ENCODE measurements at places on chromosomes 1 and 21.
A peak's percentile ranks its signal among the peaks of the same experiment; 100 is the strongest.

GRCh38 chr1:119285482-119285881 is 83.1 kb upstream of the HAO2 start:
- peak; percentile 77 for DNase-seq

GRCh38 chr21:31928656-31929055 is 55.8 kb downstream of the HUNK start:
- DNase-seq, result no peak

DNA sequence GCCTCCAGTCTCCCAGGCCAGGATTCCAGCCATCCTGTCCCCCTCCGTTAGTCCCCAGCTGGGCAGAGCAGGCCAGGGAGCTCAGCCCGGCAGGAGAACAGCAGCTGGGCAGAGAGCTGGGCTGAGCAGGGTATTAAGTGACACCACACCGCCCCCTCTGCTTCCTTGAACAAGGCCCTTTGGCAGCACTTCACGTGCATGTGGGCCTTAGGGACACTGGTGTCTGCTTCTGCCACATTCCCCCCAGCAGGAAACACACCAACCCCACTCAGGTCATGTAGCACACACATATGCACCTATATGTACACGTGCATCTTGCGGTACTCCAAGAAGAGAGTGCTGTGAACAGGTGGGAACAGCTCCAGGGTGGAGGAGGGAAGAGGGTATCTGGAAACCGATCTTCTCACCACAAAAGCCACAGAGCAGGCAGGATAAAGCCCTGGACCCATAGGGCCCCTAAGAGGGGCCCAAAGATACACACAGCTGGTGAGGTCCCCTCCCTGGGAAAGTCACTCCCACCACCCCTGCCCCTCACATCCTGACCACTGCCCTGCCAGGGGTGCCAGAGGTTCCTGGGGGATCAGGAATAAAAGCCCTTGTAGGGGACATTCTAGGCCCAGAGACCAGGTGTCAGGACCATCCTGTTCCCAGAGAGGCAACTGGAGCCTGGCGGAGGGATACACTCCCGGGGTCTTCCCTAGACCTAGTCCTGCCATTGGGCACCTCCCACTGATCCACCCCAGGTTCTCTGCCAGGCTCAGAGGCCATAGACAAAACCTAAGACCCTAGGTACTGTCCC is 4.5 kb downstream of the EPHA2 start:
- no peak for DNase-seq

DNA sequence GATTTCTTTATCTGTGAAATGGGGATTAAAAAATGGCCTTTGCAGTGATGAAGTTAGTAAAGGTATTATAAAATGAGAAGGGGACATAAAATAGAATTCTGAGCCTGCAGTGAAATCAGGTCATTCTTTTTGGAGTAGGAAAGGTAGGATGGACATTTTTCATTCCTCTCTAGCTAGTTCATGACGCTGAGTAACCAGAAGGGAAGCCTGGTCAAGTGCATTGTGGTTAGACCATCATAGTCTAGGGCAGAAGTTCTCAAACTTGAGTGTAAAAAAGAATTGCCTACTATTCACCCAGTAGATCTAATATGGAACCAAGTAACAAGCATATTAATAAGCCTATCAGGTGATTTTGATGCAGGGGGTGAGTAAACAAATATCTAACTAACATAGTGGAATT is 50.8 kb downstream of the TGFB2 start:
- peak; percentile 31 for DNase-seq

GRCh38 chr1:8943498-8944405 is 1.9 kb upstream of the CA6 start:
- no peak for DNase-seq

DNA sequence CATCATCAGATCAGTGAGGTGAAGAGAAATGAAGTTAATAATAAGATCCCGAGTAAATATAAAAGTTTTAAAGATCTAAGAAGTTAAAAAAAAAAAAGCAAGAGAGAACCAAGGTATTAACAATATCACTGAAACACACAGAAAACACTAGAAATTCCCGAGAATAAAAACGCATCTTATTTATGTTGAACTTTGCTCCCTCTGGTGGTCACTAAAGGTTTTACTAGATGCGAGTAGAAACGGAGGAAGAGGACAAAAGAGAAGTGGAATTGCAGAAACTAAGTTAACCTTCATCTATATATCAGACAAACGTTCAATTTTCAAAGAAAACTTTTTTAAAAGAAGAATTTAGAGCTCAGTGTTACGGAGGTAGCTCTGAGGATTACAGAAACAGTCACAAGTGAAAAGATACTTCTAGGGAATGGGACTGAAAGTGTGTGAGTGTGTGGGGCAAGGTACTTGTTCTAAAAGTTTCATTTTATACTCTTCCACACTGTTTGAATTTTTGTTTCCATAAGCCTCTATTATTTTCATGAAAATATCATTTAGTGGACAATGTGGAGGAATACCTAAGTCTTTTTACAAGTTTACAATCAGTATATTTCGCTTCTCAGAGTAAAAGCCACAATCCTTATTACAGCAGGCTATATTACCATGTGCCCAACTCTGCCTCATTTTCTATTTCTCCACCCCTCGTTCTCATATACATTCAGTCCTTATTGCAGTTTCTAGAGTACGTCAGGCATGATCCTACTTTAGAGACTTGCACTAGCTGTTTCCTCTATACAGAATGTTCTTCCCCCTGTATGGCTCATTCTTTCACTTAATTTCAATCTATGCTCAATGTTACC is 19.7 kb downstream of the ACBD6 start:
- peak; percentile 41 for DNase-seq

GRCh38 chr1:170967042-170967910 is 31.9 kb downstream of the MROH9 start:
- peak; percentile 54 for DNase-seq

DNA sequence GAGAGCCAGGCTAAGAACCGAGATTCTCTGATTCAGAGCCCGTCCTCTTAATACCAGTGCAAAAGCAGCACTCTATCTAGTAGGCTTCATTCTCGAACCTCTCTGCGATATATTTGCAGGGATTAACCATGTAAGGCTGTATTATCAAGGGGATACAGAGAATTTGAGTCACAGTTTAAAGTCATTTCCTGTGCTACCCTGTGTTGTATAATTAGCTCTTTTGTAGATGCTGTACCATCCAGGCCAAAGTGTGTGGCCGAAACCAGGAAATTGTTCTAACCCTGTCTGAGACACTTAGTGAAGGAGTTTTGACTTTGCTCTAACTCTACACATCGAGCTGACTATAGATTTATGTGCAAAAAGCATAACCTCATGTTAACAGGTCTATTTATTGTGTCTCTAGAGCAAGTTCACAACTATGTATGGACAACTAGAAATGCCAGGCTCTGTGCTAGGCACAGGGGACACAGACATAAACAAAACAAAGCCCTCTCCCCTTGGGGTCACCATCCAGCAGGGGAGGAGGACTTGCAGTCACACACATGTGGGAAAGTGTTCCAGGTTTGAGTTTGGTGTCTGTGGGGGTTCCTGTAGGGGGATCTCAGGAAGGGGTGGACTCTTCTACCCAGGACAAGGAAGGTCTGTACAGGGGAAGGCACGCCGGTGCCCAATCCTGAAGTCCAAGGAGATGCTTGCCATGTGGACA is 182.2 kb downstream of the DHRS3 start:
- no peak for DNase-seq

DNA sequence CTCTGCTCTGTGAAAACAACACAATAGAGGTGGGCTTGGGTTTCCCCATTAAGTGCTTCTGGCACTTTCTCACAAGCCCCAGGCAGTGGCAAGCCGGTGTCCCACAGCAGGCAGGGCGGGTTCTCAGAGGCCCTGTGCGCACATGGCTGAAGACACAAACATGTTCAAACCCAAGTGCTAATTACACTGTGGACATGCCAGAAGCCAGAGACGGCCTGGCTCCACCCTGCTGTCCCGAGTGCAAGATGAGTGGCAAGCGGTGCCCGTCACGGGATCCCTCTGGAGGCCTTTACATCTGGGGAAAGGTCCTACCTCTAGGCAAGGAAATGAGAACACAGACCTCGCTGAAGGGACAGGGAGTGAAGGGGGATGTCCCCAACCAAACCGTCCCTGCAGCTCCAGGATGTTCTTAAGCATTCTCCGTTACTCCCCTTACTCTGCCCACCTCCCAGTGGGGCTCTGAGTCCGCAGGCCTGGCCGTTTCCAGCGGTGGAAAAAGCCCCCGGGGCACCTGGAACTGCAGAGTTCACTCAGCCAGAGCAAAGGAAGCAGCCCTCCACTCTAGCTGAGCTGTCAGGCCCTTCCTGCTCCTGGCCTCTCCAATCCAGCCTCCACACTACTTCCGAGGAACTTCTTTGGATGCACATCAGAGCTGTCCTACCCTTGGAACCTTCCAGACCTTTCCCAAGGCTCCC is 57.4 kb downstream of the SLC66A1 start:
- no peak for DNase-seq

DNA sequence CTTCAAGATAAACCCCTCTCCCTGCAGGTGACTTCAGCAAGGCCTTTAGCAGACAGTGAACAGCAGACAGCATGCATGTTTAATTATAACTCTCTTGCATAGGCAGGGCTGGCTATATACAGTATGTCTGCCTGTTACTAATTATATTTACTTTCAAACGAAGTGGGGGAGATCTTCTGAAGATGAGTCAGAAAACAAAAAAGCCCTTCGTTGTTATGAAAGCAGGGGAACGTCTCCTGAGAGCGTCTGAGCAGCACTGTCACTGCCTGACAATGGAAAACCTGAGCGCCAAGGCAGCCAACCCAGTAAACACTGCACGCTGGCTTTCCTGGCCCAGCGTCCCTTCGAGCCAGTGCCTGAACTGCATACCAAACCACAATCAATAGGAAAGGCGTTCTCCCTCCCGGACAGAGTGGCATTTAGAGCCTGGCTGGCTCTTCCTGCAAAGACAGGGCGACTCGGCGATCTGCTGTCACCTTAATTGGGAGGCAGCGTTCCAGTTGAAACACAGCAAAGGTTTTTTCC is 54.1 kb downstream of the TOMM20 start:
- peak; percentile 69 for DNase-seq

DNA sequence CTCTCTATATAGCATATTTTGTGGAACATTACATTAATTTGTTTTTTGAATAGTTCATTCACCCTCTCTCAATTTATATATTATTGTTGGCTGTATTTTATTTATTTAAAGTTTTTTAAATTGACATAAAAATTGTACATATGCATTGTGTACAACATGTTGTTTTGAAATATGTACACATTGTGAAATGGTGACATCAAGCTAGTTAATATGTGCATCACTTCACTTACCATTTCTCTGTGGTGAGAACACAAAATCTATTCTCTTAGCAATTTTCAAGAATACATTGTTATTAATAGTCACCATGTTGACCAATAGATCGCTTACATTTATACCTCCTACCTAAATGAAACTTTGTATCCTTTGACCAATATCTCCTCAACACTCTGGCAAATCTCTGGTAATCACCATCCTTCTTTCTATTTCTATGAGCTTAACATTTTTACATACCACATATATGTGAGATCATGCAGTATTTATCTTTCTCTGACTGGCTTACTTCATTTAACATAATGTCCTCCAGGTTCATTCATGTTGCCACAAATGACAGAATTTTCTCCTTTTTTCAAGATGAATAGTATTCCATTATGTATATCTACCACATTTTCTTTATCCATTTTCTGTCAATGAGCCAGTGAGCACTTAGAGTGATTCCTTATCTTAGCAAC is 180.9 kb upstream of the DEPDC1 start:
- DNase-seq, result no peak

DNA sequence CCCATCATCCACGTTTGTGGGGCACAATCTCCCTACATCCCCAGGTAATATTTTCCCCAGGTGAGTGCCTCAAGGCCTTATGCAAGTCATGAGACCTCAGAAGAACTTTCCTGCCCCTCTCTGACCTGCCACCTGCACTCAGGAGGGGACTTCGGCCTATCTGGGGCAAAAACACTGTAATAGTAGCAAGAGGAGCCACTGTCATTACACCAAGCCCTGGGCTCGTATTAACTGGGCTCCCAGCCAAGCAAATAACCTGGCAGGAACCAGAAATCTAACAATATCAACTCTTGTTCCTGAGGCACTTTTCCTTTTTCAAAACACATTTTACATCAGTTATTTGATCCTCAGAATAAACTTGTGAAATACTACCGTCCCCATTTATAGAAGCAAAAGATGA is 30.9 kb downstream of the LAMB3 start:
- no peak for DNase-seq

DNA sequence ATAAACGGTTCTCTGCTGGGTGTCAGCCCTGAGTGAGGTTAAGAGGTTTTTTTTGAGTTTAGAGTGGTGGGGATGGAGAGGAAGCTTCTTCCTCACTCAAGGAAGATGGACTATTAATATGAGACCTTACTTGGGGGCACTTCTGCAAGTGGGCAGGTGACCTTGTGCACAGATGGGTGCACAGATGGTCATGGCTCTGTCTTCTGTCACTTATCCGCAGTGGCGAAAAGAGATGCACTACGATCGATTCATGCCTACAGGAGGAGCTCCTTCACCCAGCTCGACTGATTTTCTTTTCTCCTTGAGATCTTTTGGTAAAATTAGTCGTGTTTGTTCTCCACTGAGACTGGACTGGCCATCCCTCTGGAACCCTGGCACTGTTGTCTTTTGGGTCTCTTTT is 22.9 kb upstream of the CYYR1 start:
- DNase-seq, result no peak

All from AG08395 (cell line).